NCI-H187 (cell line): ENCODE measurements at places on chromosomes 6 and 20.

DNA sequence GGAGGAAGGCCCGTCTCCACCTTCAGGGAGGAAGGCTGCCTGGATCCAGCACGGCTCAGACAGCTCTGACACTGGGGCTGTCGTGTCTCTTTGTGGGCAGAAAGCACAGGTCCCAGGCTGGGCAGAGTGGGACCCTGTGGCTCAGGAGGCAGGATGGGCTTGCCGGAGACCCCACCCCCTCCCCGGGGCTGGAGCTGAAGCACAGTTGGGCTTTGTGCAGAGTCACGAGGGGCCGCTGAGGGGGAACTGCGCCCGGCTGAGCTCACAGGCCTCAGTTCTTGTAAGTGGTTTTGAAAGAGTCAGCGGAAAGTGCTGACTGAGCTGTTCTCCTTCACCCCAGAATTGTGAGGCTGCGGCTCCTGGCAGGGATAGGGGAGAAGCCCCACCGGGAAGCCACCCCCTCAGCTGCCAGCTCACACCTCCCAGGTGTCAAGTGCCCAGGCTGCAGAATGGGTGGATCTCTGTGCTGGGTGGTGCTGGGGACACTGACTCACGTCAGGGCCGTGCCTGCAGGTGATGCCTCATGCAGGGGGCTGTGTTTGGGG lies 145.5 kb upstream of the RNF24 start:
- DNase-seq, result no peak

DNA sequence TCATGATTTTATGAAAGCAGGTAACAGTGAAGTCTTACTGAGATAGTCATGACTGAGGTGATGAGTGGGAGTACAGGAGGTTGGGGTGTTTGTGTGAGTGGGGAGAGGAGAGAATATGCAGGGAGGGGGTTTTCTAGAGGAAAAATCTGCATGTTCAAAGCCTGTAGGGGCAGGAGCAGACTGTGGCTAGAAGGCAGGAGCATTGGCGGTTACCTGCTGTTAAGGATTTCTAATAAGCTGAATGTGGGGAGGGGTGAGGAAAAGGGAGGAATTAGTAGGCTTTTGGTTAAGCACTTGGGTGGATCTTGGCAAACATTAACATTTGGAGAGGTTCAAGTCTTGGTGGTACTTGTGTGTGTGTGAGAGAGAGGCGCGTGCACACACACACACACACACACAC lies 70.8 kb downstream of the EYA4 start:
- no peak for DNase-seq

DNA sequence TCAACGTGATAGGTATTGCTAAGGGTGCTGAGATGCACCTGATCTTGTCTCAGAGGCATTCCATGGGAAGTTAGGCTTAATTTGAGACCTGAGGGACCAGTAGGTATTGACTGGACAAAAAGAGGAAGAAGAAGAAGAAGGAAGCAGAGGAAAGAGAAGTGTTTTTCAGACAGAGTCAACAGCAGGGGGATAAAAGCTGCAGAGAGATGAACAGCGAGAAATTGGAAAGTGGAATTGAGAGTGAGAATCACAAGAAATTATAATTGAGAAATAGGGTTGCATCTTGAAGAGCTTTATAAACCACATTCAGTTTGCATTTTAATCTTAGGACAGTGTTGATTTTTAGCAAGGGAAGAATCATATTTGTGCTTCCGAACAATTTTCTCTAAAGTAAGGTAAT lies 254.0 kb downstream of the CD83 start:
- no peak for DNase-seq

- DNase-seq, result no peak
These were observed 4.9 kb upstream of the BIRC7 start for GRCh38 chr20:63230800-63231268.

DNA sequence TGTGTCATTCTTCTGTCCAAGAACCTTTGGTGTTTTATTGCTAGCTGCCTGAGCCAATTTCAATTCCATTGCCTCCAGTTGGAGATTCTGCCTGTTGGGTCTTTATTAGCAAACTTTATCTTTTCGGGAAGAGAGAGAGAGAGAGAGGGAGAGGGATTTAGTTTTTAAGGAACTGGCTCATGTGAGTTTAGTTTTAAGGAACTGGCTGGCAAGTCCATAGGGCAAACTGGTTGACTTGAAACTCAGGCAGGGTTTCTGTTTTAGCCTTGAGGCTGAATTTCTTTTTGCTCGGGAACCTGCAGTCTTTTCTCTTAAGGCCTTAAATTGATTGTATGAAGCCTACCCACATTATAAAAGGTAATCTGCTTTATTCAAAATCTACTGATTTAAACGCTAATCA lies 23.0 kb downstream of the BCKDHB start:
- no peak for DNase-seq

- DNase-seq, result no peak
These were observed 183.9 kb upstream of the MCHR2 start for GRCh38 chr6:100177956-100178355.

DNA sequence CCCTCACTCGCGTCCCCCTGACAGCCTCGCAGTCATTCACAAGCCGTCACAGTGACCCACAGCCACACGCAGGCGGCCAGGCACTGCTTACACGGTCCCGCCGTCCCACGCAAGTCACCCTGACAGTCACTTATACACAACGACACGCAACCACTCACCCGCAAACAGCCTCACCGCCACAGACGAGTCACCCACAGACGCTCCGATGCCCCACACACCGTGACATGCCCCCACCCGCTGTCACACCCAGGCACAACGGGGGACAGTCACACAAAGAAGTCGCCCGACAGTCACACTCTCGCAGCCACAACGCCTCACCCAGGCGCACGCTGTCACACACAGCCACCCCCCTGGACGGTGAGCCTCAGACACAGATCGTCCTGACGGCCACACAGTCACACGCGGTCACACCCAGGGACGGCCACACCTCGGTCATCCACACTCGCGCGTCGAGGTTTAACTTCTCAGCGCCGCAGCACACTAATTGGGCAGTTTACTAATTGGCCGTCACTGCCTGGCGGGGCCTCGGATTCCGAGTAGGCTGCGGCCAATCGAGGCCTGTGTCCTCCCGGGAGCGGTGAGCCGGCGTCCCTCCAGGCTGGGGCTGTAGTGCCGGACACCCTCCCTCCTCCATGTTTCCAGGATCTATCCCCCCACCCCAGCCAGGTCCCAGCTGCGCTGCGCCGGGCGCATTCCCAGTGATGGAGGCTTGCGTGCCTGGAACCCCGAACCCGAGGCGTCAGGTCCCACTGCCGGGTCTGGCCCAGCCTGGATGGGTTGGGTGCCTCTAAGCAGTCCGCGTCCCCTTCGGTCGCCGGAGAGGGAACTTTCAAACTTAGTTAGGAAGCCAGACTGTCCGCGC lies 790 bp downstream of the TOX2 start:
- no peak for DNase-seq

DNA sequence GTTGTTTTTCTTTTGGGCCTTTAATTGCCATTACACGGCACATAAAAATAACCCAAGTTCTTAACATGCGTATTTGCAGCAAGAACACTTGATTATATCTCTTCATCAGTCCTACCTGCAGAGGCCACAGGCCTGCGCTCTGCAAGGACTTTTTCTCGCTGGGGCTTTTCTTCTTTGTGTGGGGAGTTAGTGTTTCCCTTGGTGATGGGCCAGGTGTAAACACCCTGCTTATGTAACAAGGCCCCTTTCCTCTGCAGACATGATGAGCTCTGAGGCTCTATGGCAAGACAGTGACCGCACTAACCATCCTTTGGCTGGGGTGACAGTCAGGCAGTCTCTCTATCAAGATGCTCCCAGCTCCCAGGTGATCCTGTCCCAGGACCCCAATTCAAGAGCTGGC lies 97.8 kb upstream of the PCSK2 start:
- no peak for DNase-seq

DNA sequence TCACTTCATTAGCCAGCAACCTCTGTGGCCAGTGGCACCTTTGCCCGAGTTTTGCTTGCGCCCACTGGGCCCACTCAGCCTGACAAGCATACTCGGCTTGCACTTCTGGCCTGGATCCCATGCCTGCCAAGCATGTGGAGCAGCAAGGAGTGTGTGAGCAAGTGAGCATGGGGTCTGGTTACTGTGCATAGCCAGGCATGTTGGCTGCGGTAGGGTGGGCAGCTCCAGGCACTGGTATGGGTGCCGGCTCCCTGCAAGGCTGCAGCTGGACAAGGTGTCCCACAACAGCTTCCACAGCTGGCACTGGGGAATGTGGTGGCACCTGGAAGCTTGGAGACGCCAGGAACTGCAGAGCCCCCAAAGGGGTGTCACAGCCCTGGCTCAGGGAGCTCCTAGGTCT lies 510.0 kb downstream of the ADGRB3 start:
- no peak for DNase-seq

DNA sequence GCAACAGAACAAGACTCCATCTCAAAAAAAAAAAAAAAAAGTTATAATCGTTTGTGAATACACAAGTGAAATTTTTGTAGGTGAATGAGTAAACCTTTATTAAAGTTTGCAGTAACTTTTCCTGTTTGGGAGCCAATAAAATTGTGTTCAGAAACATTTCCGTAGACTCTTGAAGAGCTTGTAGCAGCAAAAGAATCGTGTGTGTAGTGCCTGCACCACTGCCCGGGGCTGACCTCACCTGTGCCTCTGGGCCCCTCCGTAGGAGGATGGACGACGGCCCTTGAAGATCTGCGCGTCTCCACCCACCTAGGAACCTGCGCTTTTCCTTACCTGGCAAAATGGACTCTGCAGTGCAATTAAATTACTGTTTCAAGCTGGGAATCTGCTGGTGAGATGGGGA lies 366.0 kb downstream of the THBS2 start:
- no peak for DNase-seq

GRCh38 chr20:36157610-36158009 lies 3.1 kb downstream of the EPB41L1 start:
- DNase-seq, result no peak

DNA sequence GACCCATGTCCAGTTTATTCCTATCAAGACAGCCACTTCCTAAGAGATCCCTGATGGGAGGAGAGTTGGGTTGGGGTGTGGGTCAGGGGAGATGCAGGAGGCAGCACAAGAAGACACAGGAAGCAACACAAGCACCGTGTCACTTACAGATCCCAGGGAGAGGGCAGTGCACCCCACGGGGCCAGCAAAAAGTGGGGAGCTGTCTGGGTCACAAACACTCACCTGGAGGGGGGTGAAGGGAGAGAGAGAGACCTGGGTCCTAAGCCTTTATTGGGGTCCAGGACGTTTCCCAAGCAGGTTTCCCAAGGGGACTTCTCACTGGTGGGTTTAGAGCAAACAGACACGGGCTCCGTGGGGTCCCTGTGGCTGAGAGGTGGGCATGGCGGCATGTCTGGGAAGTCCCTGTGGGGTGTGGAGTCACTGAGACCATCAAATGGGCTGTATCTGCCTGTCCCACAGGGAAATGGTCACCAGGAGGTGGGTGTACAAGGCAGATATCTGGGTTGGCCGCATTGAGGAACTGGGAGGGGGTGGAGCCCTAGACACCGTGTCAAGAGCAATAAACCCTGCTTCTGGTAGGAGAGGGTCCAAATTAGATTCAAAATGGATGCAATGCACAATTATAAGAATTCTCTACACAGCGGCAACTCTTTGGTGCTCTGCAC lies 1.6 kb upstream of the CD93 start:
- no peak for DNase-seq

GRCh38 chr6:90222724-90223198 lies 73.9 kb downstream of the BACH2 start:
- DNase-seq, result no peak

GRCh38 chr20:46550461-46550860 lies at the start of gene OCSTAMP:
TSS of gene OCSTAMP (minus strand) at chr20:46550654. CDS start at chr20:46550560, 94 bp downstream.
- no peak for DNase-seq

- DNase-seq, result no peak
These were observed 12.7 kb upstream of the PRELID3B start for GRCh38 chr20:59055302-59055701.

DNA sequence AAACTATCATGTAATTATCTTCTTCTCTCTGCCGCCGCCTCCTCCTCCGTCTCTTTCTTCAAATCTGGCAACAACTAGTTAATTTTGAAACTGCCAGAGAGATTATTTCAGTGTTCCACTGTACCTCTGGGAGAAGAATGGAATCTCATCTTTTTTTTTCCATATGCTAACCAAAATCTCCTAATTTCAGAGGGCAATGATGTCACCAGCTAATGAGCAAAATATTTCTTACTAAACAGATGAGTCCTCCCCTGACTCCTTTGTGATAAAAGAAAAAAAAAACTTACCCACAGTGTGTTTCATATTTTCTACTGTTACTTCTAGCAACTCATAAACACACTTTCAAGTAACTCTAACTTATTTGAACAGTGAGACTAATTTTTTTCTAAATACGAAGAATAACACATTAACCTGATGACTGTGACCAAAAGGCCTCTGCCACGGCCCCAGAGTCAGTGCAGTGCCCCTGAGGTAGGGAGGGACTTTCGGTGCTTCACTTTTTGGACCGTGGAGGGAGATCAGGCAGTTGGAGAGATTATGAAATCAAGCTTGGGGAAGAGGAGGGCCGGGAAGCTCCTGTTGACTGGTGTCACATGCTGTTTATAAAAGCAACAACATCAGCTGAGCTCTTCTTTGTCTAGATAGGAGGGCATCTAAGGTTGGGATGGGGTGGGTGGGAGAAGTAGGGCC lies 159.6 kb downstream of the SASH1 start:
- DNase-seq, result no peak

DNA sequence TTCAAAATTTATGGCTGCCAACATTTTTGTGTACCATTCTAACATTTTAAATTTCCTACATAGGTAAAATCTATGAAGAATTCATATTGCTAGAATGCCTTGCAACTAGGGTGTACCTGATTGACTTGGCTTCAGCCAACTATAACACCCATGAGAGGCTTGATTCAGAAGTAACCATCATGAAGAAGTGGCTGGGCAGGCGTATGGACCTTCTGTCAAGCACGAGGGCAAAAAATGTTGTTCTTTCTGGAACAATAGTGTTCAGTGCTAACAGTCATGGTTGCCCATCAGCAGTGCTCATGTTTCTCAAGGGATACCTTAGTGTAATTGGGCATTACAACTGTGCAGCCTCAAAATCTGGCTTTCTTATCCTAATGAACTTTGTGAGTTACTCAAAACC lies 42.9 kb downstream of the ID4 start:
- peak; percentile 72 for DNase-seq

DNA sequence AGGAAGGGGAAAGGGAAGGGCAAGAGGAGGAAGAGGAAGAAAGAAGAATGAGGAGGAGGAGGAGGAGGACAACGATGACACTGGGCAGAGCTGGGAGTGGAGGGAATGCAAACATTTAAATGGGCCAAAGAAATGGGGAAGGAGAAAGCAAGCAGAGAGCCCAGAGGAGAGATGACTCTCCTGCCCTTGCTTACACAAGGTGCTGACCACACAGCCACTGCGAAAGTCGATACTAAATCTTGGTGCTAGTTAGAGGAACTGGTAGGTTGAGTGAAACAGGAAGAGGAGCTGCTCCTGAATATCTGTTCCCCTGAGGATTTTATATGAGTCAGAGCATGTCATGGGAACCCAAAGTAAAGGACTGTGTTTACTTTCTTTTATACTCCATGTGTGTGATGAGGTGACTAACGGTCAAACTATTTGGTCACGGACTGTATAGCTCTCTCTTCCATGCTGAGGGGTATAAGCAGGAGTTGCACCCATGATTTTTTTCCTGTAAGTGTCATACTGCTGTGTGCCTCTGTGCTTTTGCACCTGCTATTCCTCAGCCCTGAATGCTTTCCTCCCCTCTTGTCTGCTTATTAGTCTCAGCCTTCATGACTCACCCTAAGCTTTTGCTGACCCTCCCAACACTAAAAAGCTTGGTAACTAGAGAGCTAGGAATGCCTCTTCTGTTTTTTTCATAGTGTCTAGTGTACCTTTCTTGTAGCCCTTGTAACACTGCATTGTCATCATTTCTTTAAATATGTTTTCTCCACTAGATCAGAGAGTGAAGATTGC lies 9.5 kb upstream of the PAQR8 start:
- no peak for DNase-seq

GRCh38 chr20:1242099-1242498 lies 16.3 kb downstream of the RAD21L1 start:
- no peak for DNase-seq
